ENCODE measurements at places on chromosomes 16 and 17. TPM values are rescaled to one million over a fixed set of nuclear protein-coding genes. Genes with fewer than 3 reads are reported as not detected.

The SLC13A5 gene
- 1.9 TPM for polyA plus RNA-seq

The SNX20 gene
- polyA plus RNA-seq, result 0.46 TPM

The RCVRN gene
- 0.37 TPM for polyA plus RNA-seq

The CNGB1 gene
- 0.07 TPM for polyA plus RNA-seq

The PIGS gene
- 109 TPM for polyA plus RNA-seq

The CTRB2 gene
- polyA plus RNA-seq, result not detected

The PAQR4 gene
- polyA plus RNA-seq, result 7.5 TPM

The SLC5A10 gene
- polyA plus RNA-seq, result 0.54 TPM

The CLDN9 gene
- 2.8 TPM for polyA plus RNA-seq

The ASPA gene
- polyA plus RNA-seq, result 24.3 TPM

The PRSS22 gene
- polyA plus RNA-seq, result 7.4 TPM

GRCh38 chr17:33387406-33387805 is 94.3 kb upstream of the ASIC2 start:
- DNase-seq, result no peak

GRCh38 chr17:5557485-5557884 is 26.8 kb downstream of the NLRP1 start:
- DNase-seq, result no peak

GRCh38 chr17:75652934-75653549 is 13.9 kb downstream of the RECQL5 start:
- no peak for DNase-seq

DNA sequence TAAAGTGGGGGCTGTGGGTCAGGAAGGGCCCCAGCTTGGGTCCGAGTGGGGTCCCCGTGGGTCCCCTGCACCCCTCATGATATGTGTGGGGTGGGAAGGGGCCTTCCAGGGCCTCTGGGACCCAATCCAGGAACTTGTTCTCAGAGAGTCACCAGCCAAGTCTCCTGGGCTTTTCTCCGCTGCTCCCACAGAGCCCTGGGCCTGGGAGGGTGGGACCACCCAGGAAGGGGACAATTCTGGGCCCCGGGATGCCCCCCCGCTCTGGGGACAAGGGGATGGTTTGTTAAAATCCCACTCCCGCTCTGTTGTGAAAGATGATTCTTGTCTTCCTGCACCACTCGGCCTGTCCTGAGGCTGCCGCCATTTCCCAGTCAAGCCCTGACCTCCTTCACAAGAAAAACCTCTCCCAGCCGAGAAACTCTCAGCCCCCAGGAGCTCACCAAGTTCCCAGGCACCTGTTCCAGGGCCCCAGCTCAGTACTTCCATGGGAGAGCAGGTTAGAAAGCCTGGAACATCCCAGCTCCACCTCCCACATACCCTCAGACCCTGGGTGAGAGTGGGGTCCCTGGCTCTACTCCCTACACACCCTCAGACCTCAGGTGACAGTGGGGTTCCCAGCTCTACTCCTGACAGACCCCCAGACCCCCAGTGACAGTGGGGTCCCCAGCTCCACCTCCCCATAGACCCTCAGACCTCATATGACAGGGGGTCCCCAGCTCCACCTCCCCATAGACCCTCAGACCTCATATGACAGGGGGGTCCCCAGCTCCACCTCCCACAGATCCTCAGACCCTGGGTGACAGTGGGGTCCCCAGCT is 75.1 kb downstream of the METRNL start:
- DNase-seq, result no peak

DNA sequence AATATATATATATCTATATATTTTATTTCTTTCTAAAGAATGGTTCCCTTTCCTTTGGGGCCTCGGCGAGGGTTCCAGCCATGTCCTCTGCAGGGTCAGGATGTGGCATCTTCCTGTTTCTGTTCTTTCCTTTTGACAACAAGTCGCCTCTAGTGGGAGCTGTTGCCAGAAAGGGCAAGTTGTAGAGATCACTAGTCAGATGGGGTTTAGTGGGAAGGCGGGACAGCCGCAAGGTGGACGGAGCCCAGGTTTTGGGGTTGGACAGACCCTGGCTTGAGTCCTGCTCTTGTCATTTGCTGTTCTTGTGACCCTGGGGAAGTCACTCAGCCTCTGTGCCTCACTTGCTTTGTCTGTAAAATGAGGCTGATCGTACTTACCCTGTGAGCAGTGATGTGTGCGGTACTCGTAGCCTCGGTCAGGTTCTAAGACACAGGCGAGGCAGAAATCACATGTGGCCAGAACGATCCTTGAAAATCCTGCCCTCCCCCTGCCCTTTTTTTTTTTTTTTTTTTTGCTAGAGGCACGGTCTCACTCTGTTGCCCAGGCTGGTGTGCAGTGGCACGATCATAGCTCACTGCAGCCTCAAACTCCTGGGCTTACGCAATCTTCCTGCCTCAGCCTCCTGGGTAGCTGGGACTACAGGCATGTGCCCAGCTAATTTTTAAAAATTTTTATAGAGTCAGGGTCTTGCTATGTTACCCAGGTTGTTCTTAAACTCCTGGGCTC is 80.1 kb downstream of the ABCC6 start:
- no peak for DNase-seq

- DNase-seq, result no peak
These were observed 62.5 kb downstream of the CACNG3 start for GRCh38 chr16:24318680-24319079.

DNA sequence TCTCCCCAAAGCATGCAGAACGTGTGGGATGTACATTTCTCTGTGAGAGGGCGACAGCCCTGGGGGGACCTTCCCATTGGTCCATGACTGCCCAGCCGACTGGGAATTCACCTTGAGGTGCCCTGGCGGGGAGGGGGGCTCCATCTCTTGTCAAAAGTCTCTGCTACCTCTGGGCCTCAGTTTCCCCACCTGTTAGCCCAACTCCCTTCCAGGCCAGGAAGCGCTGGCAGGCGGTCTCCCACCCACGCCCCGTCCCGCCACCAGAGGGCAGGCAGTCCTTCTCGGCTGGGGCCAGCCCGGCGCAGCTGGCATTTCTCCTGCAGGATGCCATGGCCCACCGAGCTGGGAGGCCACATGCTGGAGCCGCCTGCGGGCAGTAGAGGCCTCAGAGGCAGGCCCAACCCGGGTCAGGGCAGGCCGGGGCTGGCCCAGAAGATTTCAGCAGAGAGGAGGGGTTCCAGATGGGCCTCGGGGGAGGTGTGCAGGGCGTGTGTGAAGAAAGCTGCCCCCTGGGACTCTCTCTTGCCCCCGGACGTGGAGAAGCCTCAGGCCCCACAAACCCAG is 16.6 kb downstream of the CD7 start:
- DNase-seq, result no peak

- DNase-seq, result no peak
These were observed 208.5 kb upstream of the TOX3 start for GRCh38 chr16:52755396-52755795.

DNA sequence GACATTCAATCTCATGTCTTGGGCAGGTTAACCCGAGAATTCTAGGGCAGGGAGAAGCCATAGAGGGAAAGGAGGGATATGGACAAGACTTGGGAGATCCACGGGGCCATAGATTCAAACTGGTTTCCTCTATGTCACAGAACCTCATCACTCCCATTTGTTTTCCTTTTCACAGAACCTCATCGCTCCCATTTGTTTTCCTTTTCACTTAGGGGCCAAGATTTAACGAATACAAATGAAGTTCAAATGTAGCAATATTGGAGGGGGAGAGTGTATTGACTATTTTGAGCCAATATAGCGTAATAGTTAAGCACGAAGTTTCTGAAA is 39.3 kb upstream of the LONP2 start:
- DNase-seq, result no peak

DNA sequence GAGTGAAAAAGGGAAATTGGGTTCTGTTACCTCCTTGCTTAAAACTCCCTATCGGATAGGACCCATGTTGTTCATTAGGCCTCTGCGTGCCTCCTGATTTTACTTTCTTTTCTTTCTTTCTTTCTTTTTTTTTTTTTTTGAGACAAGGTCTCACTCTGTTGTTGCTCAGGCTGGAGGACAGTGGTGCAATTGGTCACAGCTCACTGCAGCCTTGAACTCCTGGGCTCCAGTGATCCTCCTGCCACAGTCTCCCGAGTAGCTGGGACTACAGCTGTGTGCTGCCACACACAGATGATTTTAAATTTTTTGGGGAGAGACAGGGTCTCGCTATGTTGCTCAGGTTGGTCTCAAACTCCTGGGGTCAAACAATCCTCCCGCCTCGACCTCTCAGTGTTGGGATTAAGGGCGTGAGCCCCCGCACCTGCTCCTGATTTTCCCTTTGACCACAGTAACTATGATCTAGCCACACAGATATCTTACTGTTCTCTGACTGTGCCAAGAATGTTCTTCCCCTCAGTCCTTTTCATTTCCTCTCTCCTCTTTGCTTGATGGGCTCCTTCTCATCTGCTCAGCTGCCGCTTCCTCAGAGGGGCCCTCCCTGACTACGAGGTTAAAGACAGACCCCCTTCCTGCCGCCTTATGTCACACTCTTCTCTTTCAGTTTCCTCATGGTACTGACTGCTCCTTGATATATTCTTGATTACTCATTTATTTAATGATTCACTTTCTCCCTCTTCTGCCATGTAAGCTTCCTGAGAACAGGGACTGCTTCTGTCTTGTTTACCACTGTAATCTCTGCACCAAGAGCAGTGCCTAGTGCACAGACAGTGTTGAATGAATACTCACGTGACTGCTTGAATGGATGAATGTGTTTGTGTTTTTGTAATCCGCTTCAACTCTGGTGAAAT is 44.3 kb downstream of the LCMT1 start:
- DNase-seq, result no peak

DNA sequence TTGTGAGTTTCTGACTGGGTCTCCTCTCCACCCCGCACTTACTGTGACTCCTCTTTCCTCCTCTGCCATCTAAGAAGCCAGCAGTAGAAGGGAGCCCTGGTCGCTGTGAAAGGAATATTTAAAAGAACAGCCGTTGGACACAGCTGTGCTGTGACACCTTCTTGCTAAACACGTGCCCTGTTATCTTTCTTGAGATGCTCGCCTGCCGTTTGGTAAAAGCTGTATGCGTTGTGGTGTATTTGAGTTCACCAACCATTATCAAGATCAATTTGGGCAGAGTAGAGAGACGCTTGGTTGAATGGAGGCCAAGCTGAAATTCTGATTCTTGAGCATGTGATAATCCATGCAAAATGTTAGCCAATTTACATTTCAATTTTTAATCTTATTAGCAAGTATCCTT is 3.8 kb downstream of the GID4 start:
- DNase-seq, result no peak

- DNase-seq, result no peak
These were observed 2.6 kb downstream of the ANKRD40CL start for GRCh38 chr17:50764734-50765149.

- DNase-seq, result no peak
These were observed 167.6 kb upstream of the FAM20A start for GRCh38 chr17:68768804-68769203.

- DNase-seq, result no peak
These were observed 9.4 kb upstream of the ZNF689 start for GRCh38 chr16:30619638-30620037.

DNA sequence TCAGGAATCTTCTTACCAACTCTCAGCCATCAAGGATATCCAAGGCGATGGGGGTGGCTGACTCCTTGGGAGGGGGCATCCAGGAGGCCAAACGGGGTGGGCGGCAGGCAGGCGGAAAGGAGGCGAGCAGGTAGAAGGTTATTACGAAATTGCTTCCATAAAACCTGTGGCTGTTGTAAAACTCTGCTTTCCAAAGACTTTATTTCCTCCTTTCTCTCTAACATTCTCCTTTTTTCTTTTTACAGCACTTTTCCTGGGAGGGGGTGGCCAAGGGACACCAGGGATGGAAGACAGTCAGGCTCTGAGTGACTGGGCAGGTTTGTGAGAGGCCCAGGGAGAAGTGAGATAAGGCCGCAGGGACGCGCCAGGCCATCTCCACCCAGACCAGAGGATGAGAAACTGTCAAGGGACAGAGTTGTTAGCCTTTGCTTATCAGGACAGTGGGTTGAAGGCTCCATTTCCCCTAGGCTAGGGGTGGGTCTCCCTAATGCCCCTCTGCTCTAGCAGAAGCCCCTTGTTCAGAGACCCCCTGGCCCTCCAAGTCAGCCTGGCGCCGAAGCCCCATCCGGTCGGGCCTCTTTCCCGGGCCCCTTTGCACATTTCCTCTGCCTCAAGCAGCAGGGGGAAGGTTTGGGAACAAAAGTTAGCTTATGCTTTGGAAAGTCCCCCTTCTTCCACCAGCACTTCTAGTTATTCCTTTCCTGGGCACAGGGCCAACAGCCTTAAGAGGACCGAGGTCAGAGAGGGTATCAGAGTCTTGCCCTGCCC is 5.0 kb upstream of the HOXB9 start:
- DNase-seq, result no peak

DNA sequence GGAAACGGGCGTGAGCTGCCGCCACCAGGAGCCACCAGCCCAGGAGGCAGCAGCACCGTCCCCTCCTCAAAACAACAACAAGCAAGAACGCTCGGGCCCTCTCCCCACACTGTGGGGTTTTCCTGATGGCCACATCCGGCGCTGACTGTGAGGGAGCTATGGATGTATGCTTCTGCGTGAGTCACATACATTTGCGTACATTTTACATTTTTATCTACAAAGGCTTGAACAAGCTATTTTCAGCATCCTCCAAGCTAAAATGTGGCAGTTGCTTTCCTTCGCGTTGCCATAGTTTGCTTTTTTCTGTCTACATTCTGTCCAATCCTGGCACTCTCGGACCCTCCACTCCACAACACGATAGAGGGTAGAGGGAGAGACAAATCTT is 2.0 kb upstream of the ABR start:
- no peak for DNase-seq

GRCh38 chr16:50323335-50324011 is 45.3 kb downstream of the BRD7 start:
- no peak for DNase-seq

- DNase-seq, result no peak
These were observed 21.0 kb upstream of the ABCC12 start for GRCh38 chr16:48176635-48177408.

DNA sequence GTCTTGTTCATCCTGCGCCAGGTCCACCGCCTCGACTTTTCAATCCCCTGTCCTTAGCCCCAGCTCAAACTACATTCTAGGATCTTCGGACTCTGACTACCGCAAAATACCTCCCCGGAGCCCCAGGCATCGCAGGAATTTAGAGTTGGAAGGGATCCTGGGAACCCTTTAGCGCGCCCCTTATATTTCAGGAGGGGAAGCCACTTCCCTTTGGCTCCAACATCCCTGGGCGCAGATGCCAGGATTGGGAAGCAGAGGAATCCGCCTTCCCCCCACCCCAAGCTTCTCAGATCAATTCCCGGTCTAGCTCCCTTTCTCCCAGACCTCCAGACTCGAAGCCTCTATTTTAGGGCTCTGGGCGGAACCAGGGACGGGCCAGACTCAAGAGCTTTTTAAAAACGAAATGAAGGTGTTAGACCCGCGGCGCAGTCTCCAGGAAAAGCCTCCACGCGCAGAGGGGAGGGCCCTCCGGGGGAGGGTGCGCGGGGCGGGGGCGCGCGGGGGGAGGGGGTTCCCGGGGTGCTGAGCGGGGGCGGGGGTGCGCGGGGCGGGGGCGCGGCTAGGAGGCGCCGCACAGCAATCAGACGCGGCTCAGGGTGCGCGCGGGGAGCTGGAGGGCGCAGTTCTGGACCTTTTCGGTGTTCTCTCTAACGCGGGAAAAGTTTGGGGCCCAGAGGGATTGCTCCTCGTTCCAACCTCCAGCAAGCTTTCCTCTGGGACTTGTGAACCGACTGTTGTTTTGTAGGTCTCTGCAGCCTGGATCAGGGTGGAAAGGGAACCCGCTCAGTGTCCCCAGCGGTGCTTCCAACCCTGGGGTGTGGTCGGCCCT is 1.6 kb downstream of the AHSP start:
- DNase-seq, result no peak

GRCh38 chr17:10827898-10828552 is 9.9 kb downstream of the PIRT start:
- DNase-seq, result no peak

GRCh38 chr17:73874008-73874720 is 229.9 kb upstream of the SDK2 start:
- no peak for DNase-seq
